Fibroblast of mammary gland (primary cell): ENCODE measurements at places on chromosomes 11 and 22.

DNA sequence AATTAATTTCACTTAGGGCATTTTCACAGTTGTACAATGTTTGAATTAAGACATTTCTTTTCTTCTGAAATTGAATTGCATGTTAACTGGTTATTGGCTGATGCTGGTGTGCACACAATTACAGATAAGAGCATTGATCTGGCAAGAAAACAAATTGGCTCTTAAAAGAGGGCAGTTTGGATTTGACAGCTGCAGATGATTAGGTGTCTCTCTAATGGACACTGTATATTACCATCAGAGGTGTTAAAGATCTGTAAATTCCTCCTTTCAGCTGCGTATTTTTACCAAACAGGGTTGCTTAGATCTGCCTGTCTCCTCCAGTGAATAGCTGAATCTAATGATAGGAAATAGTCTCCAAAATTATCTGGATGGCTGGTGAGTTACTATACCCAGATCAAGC is 198.5 kb downstream of the BLID start:
- DNase-seq = no peak

DNA sequence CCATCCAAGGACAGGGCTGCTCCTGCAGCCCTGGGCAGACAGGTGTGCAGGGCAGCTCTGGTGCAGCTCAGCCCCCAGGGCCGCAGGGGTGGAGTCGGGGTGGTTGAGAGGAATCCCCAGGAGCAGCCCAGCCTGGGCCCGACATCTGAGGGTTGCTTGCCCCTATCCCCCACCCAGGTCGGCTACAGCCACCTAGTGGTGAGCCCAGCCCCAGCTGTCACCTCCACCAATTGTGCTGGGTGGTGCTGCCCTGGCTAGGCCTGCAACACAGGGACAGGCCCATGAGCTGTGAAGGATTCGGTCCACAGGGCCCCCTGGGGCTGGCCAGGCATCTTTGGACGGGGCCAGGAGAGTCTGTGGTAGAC is 29.6 kb downstream of the RTN4R start:
- DNase-seq = peak; percentile 9

DNA sequence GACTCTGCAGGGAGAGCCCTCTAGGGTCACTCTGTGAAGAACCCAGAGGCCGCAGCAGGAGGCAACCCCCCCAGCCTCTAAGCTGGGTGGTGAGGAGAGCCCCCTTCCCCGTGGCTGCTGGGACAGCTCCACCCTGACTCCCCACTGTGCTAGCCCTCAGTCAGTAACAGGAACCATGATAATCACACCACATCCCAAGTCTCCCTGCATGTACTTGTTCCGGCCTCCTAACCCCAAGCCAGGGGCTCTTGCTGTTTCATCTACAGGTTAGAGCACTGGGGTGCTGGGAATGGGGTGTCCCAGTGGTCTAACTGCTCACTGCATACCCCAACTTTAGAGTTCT is 26.9 kb downstream of the ARVCF start:
- DNase-seq = no peak

DNA sequence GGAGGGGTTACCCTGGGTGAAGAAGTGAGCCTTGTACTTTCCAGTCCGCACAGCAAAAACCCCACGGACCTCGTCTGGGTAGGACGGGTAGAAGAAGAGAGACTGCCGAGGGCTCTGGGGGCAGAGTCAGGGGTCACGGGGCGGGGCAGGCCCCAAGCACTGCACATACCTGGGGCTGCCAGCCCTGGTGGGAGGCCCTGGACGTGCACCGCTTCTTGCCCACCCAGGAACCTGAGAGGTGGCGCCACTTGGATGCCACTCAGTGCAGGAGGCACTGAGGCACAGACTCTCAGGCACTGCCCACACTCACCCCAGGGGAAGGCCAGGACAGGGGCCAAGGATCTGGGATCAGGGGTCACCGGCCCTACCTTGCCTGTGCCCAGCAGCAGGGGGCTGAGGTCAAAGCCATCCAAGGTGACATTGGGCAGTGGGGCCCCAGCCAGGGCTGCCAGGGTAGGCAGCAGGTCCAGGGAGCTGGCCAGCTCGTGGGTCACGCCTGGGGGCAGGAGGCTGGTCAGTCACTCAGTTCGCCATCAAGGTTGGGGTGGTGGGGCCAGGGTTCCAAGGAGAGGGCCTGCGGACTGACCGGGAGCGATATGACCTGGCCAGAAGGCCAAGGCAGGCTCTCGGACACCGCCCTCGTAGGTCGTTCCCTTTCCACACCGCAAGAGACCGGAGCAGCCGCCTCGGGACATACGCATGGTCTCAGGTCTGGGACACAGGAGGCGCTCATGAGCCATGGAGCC is 2.2 kb downstream of the ARSA start:
- no peak for DNase-seq

DNA sequence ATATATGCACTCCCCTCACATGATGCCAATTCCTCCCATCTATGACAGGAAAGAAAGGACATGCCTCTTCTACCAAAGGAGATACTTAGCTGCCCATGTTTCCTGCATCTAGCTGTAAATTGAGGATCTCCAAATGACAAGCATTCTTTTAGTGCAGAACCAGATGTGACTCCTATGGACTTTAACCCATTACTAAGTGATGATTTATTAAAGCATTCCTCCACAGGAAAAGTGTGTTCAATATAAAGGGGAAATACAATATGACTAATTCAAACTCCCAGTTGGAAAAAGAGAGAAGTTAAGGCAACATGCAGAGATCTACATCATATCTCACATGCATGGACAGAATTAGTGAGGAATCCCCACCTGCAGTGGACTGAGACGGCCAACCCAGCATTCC is 221.3 kb downstream of the FAM76B start:
- DNase-seq = no peak

DNA sequence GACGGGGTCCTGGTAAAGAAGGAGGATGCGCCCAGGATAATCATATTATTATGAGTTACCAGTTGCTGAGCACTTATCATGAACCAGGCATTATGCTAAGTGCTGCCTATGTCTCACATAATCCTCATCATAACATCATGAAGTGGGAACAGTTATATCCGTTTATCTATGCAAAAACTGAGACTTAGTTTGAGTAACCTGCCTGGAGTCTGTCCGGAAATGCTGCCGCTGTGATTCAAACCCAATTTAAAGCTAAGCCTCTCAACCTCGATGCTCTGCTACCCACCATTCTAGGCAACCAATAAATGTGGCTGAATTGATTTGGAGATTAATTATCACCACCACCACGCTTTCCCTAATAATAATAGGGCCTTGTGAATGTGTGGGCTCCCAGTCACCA is 111.5 kb upstream of the CLMP start:
- DNase-seq = no peak
